Stimulated activated CD4-positive, alpha-beta T cell treated with anti-CD3 and anti-CD28 coated beads, TNF-alpha, amount 100 ng/mL, for 4 hours (primary cell): ENCODE measurements at places on chromosomes 2 and 18.

- DNase-seq, result no peak
These were observed 2.6 kb upstream of the GPR35 start for GRCh38 chr2:240622531-240623235.

GRCh38 chr2:25441353-25441752 lies 99.6 kb upstream of the DNMT3A start:
- no peak for DNase-seq

GRCh38 chr2:176370467-176371171 lies 101.4 kb downstream of the MTX2 start:
- DNase-seq, result no peak

GRCh38 chr18:51188024-51188701 lies 9.3 kb downstream of the MEX3C start:
- DNase-seq, result no peak

DNA sequence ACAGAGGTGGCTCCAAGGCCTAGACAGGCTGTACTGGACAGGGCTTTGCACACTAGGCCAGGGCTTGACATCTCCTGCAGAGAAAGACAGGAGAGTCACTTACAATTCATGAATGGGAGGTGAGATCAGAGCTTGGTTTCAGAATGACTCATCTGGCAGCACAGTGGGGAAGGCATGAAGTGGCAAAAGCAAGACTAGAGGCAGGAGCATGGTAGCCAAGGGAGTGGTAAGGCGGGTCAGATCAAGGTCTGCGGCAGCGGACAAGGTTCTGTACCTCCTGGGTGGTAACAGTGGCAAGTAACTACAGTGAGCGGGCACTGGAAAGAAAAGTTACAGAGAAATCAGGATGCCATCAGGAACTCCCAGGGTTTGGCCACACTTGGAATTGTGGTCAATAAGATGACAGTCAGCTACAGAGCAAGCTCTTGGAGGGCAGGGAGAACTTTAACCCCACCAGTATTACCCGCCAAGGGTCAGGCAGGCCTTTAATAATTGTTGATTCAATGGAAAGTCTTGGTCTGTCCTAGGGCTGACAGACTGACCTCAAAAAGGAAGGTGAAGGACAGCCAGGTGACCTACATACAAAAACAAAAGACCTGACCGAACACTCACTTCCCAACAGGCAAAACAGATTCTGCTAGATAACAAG lies 5.7 kb downstream of the MCFD2 start:
- no peak for DNase-seq
